ELF-1 (cell line): ENCODE measurements at places on chromosomes 6 and 20.
A peak's percentile ranks its signal among the peaks of the same experiment; 100 is the strongest.

DNA sequence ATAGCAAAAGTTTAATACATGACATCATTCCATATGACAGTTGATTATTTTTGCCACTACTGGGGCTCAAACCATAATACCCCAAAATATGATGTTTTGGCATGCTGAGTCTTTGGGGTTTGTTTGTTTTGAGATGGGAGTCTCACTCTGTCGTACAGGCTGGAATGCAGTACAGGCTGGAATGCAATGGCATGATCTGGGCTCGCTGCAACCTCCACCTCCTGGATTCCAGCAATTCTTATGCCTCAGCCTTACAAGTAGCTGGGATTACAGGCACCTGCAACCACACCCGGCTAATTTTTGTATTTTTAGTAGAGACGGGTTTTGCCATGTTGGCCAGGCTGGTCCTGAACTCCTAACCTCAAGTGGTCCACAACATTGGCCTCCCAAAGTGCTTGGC lies 1.3 kb upstream of the MRS2 start:
- DNase-seq, result peak; percentile 81

- no peak for DNase-seq
Measured at GRCh38 chr6:170345662-170346061, 39.1 kb downstream of the FAM120B start.

DNA sequence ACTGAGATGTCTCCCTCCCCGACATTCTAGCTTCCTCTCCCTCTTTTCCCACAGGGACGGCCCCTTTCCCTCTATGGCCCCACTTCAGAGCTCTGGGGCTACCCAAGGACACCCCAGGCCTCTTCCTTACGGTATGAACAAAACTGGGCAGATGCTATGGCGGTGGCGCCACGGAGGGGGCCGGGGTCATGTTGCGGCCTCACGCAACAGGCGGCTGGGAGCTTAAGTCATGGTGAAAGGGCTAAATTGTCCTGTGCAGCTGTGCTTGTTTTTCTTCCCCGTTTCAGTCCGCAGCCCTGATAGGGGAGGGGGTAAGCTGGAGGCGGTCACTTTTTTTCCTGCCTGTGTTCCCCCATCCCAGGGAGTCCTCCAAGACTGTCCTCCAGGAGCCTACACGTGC lies 17.6 kb upstream of the KIAA1755 start:
- DNase-seq, result no peak

DNA sequence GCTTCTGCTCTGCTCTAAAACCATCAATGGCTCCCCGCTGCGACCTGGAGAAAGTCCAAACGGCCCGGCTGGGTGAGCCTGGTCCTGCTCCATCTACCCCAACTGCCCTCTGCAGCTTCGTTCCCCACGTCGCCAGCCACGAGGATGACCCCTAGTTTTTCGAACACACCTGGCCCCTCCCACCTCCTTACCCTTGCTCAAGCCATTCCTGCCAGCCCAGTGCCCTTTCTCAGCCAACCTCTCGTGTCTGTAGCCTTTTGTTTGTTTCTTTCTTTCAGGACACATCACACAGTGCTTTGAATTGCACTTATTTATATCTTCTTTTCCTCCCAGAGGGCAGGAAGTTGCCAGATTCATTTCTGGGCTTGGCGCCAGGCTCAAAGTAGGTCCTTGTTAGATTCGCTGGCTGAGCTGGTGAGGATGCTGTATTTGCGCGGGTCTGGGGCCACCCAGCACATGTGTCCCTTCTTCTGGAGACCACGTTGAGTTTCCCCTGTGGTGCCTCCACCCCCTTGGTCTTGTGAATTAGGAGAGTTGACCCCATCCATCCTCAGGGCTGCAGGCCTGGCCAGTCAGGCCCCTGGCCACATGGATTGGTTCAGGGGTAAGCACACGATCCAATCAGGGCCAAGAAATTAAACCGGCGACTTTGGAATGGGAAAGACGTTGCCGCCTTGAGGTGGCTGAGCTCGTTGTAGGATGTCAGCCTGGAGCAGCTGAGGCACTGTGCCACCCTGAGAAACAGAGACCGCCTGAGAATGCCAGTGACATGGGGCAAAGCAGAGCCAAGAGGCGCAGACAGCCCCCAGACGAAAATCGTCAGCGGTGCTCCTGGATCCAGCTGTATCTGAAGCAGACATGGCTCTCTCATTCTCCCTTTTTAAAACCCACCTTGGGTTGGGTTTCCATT lies 156.0 kb downstream of the CEBPB start:
- DNase-seq, result no peak

GRCh38 chr20:16732506-16733152 lies 2.8 kb downstream of the SNRPB2 start:
- no peak for DNase-seq

GRCh38 chr20:45987108-45987780 lies 15.2 kb upstream of the ZNF335 start:
- DNase-seq, result peak; percentile 94

DNA sequence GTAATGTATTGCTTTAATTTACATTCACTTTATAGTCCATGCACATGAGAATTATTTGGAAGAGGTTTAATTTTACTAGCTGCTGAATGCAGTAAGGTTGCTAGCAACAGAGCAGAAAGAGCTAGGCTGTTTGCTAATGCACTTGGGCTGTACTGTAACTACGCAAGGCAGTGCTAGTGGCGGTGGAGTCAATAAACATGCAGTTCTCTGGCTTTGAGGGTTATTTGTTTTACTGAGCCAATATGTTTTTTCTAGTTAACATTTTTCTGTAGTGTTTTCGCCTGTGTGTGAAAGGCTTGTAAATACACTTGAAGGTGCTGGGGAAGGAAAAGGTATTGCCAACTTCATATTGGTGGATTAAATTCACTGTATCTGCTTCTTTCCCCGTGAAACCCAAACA lies 112.8 kb downstream of the BTBD3 start:
- no peak for DNase-seq

GRCh38 chr6:130852844-130853554 lies 25.8 kb downstream of the SMLR1 start:
- no peak for DNase-seq

GRCh38 chr6:101394936-101395335 lies 1.4 kb downstream of the GRIK2 start:
- DNase-seq, result no peak

DNA sequence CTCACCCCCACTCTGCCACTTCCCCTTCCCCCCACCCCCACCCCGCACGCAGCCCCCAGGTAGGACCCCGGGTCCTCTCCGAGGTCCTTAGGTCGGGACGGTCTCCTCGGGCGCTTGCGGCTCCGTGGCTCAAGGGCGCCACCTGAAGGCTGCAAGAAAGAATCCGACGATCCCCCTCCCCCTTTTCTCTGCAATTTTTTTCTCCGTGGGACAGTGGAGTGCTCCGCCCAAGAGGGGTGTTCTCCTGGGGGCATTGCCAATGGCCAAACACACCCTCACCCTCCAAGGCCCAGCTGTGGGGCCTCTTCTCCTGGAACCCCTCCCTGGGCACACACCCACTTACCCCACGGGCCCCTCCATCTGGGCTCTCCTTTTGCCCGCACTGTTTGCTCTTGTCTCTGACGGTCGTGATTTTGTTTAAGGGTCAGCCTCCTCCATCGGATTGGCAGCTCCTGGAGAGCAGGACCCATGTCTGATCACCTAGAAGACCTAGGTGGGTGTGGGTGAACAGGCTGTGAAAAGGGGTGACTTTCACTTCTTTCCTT lies 1.1 kb upstream of the TMEM74B start:
- DNase-seq, result peak; percentile 59

- DNase-seq, result no peak
Measured at GRCh38 chr6:163679012-163679660, 264.6 kb downstream of the QKI start.

DNA sequence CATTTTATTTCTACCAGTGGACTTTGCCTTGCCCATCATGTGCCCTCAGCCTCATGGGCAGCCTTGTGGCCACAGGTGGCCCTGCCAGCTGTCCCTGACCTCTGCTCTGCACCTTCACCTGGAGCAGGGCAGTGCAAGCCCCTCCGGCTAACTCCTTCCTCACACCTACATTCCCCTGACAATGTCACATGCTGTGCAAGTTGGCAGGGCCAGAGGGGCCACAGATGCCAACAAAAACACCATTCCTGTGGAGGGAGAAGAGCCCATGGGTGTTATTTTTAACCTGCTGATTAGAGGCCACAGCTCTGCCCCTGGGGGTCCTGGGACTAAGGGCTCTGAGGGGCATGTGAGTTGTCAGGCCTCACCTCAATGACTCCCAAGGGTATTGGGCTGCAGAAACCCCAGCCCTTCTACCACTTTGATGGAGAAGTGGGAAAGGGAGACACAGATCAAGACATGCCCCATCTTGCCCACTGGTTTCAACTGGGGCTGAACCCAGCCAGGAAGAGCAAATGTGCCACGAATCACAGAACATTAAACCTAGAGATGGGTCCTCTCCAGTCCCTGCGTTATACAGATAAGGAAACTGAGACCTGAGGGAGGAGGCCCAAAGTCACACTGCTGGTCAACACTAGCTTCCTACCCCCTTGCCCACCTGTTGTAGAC lies 65.0 kb downstream of the MRPL14 start:
- no peak for DNase-seq

- no peak for DNase-seq
Measured at GRCh38 chr6:41545247-41545702, 906 bp upstream of the FOXP4 start.

DNA sequence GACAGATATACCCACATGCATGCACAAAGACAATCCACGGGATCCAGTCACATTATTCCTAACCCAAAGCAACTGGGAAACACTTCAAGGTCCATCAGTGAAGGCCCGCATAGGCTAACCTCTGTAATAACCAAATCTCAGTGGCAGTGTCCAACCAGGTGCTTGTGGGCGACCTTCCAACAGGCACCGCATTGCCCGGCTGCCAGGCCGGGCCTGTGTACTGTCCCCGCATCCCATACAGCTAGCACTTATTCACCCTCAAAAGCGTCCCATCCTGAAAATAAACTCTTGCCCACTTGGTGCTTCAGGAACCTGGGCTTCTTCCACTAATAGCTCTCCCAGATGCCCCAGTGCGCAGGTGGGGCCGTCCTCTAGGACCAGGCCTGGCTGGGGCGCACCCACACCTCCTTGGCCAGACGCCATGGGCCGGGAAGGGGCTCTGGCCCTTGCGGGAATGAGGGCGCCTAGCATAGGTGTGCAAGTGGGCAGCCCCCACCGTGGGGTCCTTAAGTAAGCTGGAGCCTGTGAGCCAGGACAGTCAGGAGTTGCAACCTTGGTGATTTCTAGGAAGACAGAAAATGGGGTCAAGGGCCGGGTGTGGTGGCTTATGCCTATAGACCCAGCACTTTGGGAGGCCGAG lies 1.1 kb upstream of the ENTPD6 start:
- no peak for DNase-seq

- no peak for DNase-seq
Measured at GRCh38 chr6:68427630-68428029, 207.5 kb upstream of the ADGRB3 start.

DNA sequence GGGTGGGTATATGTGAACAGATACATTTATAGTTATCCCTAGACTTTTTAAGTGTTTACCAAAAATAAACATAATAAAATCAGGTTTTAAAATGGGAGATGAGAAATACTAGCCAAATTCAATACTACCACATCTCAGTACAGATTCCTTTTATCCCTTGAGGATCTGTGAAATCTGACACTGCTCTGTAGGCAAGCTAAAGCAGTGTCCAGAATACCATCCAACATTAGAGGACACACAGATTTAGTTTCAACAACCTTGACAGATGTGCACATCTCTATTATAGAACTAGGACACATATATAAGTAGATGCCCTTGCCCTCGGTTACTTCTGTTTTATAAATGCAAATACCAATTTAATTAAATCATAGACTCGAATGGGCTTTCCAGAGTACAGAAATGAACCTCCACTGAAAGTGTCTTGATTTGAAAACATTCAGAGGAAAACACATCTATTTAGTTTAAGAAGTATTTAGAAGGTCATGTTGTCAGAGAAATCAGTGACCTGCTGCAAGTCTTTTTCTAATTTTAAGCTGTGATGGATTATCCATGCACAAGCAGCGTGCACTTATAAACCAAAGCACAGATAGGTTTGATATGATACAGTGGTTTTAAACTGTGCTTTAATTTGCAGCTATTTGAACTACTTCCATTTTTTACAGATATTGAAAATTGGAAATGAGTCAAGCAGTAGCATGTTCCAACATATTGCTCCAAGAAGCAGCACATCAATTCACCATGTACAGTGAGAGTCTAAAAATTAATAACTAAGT lies 156.3 kb upstream of the EPHA7 start:
- DNase-seq, result no peak

DNA sequence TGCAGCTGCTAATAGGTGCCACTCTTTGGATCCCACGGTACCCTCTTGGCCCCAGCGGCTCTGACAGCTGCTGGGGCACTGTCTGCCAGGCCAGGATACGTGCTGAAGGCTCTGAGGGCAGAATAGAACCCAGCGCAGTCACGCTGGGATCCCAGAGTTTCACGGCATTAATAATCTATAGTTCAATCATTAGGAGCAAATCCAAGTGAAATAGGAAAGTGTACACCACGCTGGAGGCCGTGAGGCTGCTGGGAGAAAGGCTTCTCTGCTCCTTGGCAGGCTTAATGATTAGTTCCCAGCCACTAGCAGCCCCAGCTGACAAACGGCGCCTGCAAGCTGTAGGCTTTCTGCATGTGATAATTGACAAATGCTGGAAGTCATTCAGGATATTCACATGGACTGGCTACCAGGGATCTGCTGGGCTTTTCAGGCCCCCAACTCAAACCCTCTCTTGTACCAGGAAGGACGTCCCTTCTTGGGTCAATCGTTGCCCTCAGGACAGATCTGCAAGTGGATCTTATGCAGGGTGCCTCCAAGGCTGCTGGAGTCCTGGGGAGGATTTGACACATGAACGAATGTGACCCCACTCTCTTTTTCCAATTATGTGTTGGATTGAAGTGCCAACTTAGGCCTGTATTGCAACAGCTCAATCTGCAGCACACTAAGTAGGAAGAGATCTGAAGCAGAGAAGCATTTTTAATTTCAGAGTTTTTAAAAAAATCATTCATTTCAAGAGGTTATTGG lies 50.1 kb upstream of the INSM1 start:
- no peak for DNase-seq

DNA sequence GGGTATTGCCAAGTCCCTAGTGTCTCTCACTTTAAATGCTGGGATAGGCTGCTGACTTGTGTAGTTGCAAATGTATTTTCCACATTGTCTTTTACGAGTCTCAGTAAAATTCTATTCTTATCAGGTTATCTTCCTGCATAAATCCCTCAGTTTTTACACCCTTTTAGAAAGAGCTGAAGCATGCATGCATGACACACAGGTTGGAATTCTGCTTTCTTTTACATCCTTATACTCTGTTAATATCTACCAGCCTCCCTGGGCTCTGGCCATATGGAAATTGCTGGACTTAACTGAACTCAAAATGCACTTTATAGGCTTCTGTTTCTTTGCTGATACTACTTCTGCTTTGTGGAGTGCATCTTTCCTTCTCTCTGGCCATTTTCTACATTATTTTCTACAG lies 477.4 kb downstream of the FRK start:
- DNase-seq, result no peak

GRCh38 chr6:46652232-46652602 lies 401 bp downstream of the CYP39A1 start:
- DNase-seq, result no peak

DNA sequence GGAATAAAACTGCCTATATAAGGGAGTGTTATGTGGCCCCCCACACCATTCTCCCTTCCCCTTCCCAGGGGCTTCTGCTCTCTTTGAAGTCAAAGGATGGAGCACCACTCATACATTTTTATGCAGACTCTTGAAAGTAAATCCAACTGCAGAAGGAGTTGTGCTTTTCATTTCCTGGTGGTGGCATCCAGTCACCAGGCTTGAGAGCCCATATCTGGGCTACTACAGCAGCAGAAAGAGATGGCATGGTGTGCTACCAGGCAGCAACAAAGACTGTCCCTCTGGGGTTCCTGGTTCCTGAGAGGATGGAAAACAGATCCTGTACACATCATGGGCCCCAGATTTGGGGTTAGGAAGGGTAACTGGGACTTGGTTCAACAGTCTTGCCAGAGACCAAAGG lies 226.4 kb downstream of the CLIC5 start:
- no peak for DNase-seq

- no peak for DNase-seq
Measured at GRCh38 chr6:101845621-101846020, 452.1 kb downstream of the GRIK2 start.
